NCI-H1417 (cell line): ENCODE measurements at places on chromosomes 4 and X.

DNA sequence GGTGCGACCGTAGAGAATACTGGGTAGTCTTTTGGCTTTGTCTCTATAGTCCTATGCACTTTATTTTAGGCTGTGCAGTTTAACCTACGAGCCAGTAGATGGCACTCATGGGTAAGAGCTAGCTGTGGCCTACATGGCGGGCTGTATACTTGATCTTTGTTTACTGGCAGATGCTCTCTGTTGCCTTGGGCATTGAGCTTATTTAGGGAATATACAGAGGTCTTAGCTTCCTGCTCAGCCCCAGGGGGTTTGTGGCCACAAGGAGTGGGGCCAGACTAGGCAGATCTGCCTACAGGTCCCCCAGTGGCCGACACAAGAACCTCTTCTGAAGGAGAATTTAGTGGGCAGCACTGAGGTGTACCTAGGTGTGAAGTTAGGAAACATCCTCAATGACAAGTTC lies 227.6 kb upstream of the HDX start:
- peak; percentile 52 for DNase-seq

DNA sequence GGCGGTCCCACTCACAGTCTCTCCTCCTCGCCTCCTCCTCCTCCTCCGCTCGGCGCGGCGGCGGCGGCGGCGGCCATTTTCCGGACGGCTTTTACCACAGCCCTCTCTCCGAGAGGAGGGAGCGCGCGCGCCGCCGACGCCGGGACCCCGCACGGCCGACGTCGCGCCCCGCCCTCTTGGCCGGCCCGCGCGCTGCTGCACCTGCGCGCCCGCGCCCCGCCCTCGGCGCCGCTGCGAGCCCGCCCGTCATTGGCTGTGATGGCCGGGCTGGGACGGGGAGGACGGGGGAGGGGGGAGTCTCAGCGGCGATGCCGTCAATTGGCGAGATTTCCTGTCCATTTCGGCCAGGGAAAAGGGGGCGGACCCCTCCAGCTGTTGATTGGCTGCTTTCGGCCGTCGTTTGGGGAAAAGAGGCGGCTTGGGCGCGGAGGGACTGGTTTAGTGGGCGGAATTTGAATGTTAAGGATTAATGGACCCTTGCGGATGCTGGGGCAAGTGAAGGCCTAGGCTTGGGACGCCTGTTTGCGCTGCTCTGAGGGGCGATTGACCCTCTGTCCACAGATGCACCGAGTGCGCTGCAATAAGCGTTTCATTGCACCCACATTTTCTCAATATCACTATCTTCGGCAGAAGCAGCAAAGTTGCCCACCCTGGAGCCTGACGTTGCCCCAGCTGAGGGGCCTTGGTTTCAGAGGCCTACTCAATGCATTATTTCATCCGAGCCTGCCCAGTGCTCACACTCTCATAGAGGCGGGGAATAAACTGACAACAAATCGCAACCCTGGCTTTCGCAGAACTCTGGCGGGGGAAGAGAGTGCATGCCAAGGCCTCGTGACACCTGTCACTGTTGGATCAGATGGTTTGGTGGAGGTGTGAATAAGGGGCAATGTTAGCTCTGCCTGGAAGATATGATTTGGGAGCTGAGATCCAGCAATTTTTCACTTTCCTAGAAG lies at the start of gene MECP2:
Gene MECP2 (minus strand): TSS at position 129 of the 953 bp plus-strand sequence.
- DNase-seq, result peak; percentile 87

GRCh38 chr4:15811703-15812337 lies 33.7 kb downstream of the CD38 start:
- DNase-seq, result no peak

- DNase-seq, result no peak
Measured at GRCh38 chr4:77376788-77377460, 219.9 kb downstream of the CCNG2 start.

DNA sequence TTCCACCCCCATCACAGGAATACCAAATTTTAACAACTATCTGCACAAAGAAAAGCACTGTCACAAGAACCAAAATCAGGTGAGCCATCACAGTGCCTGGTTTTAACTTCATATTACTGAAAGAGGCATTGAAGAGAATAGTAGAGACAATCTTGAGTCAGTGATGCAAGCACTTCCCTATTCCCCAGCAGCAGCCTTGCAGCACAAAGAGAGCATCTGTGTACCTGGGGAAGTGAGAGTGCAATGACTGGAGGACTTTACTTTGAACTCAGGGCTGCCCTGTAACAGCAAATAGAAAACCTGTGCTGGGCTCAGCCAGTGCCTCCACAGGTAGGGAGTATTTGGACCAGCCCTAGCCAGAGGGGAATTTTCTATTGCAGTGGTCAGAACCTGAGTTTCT lies 361.8 kb downstream of the TEX13C start:
- DNase-seq, result no peak

- no peak for DNase-seq
Measured at GRCh38 chr4:84691800-84692199, 108.9 kb downstream of the CDS1 start.

GRCh38 chrX:120136128-120136527 lies 20.4 kb upstream of the RHOXF1 start:
- no peak for DNase-seq

DNA sequence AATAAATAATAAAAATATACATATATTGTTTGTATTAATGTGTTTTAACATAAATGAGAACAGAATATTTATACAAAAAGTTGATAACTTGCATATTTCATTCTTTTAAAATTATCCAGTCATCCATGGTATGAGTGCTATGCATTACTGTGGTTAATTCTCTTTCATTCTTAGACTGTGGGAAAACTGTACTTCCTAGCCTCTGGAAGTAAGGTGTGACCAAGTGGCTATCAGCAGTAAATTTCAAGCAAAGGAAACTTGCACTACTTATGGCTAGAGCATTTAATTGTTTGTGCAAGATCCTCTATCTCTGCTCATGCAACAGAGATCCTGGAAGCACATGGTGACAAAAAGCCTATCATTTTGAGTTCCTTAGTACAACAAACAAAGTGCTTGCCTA lies 1054.5 kb upstream of the PABPC4L start:
- DNase-seq, result no peak

GRCh38 chr4:118254368-118254767 lies 98.4 kb downstream of the PRSS12 start:
- DNase-seq, result no peak

- DNase-seq, result no peak
Measured at GRCh38 chr4:106615961-106616360, 247.4 kb upstream of the GIMD1 start.

- no peak for DNase-seq
Measured at GRCh38 chr4:144906181-144906925, 191.6 kb downstream of the ANAPC10 start.

DNA sequence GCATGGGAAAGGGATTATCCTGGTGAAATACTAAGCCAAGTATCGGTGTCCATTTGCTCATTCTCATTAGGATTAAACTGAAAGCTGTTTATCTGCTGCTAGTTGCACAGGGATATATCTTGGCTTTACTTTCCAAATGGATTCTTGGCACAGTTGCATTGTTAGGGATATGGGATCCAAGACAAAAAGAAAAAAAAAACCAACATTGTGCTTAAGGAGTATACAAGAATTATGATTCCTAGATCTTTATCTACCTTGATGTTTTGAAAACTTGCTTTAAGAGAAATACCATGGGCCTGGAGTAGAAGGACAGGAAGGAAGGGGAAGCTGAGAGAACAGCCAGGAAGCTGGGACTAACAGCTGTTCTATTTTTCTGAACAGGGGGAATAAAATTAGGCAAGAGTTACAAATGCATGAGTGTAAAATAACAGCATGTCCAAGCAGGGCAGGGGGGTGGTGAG lies 107.6 kb downstream of the ATXN3L start:
- no peak for DNase-seq

- DNase-seq, result no peak
Measured at GRCh38 chr4:35963383-35963782, 280.9 kb downstream of the ARAP2 start.

DNA sequence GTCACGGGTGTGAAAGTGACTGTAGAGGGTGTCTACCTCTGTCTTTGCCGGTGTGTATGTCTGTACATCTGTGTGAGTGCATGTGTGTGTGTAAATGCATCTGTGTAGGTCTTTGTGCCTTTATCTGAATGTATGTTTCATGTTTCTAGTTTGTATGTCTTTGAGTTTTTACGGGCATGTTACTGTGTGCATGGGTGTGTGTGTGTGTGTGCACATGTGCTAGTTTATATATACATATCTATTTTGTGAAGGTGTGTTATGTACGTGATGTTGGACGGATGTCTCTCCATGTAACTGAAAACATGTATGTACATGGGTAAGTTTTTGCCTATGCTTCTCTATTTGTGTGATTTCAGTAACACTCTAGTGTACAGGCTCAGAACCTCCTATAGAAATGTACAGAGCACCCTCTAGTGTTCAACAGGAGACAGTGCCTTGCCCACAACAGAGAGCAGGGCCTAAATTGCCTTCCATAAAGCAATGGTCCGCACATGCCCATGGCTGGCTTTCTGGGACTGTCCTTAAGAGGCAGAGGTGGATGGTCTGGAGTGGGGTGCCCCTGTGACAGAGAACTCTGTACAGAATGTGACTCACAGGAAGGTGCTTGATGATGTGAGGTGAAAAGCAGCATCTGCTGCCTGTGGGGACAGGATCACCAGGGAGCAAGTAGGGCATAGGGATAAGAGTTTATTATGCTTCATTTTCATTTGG lies 343.5 kb downstream of the RAPGEF2 start:
- peak; percentile 20 for DNase-seq

GRCh38 chrX:72317139-72317538 lies 11.4 kb upstream of the CITED1 start:
- DNase-seq, result no peak

- DNase-seq, result peak; percentile 28
Measured at GRCh38 chrX:24371391-24371972, 11.0 kb downstream of the SUPT20HL1 start.

GRCh38 chrX:101051153-101051548 lies 760 bp downstream of the TRMT2B start:
- DNase-seq, result no peak

GRCh38 chr4:6598127-6598526 lies 23.1 kb downstream of the MAN2B2 start:
- no peak for DNase-seq

- DNase-seq, result peak; percentile 79
Measured at GRCh38 chr4:73985528-73985852, 2.5 kb downstream of the PPBP start.

DNA sequence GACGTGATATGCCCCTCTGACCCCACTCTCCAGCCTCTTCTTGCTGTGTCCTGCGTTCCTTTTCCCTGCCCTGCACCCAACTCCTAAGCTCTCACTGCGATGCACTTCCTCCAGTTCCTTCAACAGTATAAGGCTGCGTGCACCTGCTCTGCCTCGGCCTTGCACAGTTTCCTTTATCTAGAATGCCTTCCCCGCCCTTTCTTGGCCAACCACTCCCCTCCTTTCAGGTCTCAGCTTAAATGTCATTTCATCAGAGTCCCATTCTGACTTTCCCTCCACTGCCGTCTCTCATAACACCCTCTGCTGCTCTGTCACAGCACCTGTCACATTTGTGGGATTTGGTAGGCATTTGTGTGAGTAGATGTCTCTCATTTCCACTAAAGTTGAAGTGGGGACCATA lies 58.4 kb upstream of the NEIL3 start:
- no peak for DNase-seq

- peak; percentile 78 for DNase-seq
Measured at GRCh38 chr4:102678107-102678506, 82.7 kb downstream of the MANBA start.

DNA sequence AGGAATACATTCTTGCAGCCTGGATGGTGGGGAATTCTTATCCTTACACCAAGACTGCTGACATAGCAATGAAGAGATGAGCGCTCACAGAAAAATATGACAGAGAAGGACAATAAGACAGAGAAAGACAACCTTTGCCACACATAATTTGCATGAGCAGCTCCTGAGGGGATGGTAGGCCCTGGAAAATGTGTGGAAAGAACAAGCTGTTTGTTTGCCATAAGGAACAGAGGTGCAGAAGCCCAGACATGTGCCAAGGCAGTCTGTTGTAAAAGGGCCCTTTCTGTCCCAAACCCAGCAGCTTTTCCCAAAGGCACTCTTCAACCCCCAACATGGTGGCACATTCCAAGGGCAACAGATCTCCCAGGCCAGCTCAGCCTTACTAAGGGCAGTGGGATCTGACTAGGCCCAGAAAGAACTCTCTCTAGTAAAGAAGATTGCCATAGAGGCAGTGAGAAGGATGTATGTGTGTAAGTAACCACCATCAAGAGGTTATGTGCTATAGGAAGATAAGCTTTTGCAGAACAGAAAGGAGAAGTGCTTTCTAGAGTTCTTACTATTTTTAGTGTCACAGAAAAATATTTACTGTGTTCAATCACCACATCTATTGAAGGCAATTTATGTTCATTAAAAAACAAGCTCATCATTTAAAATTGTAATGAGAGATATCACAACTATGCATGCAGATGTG lies 287.0 kb upstream of the RASGEF1B start:
- DNase-seq, result no peak

GRCh38 chr4:64584981-64585557 lies 175.8 kb upstream of the TECRL start:
- DNase-seq, result peak; percentile 64

DNA sequence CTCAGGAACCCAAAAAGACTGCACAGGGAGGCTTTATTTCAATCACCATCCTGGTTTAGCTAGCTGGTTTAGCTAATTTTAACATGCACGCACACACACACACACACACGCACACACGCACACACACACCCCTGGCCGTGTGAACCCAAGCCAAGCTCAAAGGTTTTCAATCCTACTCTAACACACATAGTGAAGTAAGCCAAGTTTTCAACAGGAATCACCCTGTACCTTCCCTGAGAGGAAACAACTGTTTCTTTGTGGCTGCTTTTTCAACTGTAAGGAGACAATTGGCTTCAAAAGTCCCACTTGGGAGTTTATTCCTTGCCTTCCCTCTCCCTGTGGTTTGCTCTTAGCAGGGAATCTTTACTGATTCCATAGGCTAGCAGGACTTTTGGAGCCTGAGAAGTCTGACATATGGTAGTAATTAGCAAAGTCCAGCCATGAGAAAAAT lies 98.9 kb upstream of the BMP3 start:
- no peak for DNase-seq

- DNase-seq, result no peak
Measured at GRCh38 chr4:8847764-8848163, 23.9 kb downstream of the HMX1 start.

DNA sequence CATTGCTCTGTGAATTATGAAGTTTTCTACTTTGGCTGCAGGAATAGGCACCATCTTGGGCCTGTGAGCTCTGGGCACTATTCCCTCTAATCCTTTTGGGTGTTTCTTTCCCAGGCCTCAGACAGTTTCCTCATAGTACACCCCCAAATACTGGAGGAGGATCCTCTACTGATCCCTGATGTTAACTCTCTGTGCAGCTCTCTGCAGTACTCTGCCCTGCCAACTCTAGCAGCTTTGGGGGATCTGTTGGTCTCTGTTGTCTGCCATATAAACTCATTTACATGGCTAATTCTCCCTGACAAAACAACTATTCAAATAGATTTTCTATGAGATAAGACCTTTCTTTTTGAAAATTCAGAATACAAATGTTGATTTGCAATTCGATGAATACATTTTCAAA lies 29.9 kb downstream of the USP53 start:
- no peak for DNase-seq

GRCh38 chr4:169900241-169900845 lies 125.9 kb downstream of the MFAP3L start:
- DNase-seq, result no peak
